LoVo (cell line): ENCODE measurements at places on chromosomes 3 and 15.
A peak's percentile ranks its signal among the peaks of the same experiment; 100 is the strongest.

DNA sequence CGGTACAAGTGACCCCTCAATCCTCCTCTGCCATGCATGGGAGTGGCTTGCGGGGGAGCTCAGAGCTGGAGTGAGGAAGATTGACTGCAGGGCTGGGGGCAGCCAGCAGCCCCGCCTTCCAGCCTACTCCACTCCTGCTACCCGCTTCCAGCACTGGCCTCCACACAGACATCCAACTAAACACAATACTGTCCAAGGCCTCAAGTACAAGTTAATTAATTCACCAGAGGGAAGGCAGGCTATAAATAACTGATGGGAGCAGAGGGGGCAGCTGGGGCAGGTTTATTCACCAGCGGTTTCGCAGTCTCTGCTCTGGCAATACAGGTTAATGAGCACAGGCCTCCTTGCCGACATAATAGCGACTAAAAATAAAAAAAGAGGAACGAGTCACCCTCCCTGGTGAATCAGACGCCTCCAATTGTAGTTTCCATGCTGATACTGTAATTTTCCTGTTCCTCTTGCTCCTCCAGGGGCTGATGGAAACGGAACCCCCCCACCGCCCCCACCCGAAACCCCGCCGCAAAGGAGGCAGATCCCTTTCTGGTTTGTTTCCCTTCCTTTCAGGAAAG, 166.4 kb upstream of the TLE3 start:
- DNase-seq = no peak

GRCh38 chr3:11964553-11964952, 39.6 kb upstream of the SYN2 start:
- DNase-seq = no peak

DNA sequence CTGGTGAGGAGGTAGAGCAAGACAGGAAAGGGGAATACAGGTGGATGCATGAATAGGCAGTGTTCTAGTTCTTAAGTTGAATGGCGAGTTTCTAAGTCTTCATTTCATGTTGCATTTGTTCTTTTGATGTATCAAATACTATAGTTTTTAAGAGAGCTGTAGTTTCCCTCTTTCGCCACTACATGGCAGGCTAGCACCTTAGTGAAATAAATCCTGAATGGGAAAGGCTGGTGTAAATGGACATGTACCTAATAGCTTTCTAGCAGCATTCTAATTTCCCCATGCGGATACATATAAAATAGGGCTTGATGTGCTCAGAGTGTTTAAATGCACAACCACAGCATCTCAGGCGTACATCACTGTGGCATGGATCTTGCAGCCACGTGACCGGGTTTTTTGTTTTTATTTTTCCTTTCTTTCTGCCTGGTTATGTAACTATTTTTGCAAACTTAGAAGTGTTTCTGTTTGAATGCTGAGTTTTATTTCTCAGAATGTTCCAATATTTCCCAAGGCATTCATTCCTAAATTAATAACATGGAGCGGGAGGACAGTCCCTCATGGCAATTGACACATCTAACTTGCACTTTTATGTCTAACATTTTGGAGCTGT, 23.5 kb upstream of the CLN6 start:
- peak; percentile 84 for DNase-seq

DNA sequence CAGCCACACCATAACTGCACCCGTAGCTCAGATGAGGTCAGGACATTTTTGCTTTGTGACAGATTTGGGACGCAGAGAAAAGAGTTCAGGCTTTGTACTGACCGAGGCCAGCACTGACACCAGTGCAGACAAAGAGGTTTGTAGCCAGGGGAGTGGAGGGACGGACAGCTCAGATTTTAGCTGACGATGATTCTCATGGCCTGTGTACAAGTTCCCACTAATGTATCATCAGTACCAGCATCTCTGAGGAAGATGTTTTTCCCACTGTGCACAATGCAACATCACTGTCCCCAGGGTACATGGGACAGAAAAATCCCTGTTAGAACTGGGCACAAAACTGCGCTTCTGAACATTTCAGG, 112.7 kb downstream of the SLCO3A1 start:
- DNase-seq = no peak

DNA sequence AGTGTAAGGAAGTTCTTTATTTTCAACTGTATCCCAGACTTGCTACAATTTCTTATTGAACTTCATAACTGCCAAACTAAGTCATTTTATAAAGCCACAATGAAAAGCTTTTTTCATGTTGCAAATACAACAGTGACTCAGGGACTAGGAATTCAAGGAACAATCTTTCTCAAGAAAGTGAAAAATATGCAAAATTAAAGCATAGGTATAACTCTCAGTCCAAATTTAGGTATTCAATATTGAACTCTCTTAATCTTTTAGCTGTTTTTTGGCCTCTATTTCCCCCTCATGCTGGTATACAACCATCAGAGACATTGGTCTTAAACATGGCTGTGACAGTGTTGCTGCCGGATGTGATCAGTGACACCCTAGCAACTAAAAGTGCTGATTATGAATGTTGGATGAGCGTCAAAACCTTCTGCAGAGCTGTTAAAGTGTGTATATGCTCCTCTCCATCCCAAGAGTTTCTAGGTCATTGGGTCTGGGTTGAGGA, 476.9 kb downstream of the ZNF385D start:
- DNase-seq = no peak

- no peak for DNase-seq
Measured at GRCh38 chr15:42908538-42908937, 12.0 kb downstream of the TTBK2 start.

- DNase-seq = peak; percentile 90
Measured at GRCh38 chr3:9976721-9977709, 9.6 kb downstream of the EMC3 start.

DNA sequence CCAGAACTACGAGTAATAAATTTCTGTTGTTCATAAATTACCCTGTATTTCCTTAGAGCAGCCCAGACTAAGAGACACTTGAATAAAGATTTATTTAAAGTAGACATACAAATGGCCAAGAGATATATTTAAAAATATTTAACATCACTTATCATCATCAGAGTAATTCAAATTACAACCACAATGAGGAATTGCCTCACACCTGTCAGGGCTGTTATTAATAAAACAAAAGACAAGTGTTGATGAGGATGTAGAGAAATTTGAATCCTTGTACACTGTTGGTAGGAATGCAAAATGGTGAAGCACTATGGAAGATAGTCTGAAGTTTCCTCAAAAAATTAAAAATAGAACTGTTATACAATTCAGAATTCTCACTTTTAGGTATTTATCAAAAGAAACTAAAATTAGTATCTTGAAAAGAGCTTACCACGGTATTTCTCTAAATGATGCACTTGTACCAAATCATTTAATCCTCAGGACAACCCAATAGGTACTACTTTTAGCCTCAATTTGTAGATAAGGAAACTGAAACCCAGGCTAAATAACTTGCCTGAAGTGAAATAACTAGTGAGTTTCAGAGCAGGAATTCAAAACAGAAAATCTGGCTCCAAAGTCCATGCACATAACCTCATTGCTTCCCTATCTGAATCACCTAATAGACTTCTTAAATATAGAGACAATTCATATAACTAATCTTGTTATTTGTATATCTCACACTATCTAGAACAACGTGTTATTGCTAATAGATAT, 69.4 kb downstream of the ZBTB20 start:
- no peak for DNase-seq

GRCh38 chr3:94076055-94076454, 13.2 kb downstream of the NSUN3 start:
- no peak for DNase-seq

- no peak for DNase-seq
Measured at GRCh38 chr3:108673988-108674661, 83.1 kb downstream of the RETNLB start.

DNA sequence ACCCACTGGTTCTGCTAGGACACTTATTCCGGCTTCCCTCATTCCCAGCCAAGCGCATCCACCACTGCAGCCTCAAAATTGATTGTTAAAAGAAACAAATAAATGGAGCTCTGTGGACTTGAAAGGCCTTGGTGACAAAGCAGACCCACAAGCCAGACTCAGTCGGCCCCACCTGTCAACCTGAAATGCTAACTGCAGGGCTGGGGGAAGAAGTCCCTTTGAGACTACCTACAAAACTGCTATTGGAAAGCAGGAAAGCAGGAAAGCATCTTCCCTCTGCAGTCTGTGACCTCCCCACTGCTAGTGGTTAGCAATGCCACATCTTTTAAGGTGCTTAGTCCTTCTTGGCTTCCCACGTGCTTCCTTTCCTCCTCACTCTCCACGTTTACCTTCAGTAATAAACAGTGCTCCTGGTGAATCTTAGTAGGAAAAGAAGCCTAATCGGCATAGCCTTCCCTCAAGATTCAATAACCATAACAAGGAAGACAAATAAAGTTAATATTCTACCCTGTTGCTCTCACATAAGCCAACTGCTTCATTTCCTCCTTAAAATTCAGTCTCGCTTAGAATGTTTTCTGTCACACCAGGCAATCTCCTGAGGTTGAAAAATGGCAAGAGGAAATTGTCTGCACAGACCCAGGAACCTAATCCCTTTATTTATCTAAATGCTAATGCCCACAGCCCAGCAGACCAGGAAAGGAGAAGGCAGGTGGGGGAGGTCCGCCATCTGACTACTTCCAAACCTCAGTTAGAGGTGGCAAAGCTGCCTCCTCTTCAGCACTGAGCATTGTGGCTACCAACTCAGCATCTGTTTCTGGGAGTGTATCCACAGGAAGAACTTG, 296.2 kb downstream of the NEK10 start:
- no peak for DNase-seq

- peak; percentile 23 for DNase-seq
Measured at GRCh38 chr3:149437710-149438109, 36.8 kb upstream of the TM4SF4 start.

GRCh38 chr3:64684715-64685261, 3.0 kb downstream of the ADAMTS9 start:
- no peak for DNase-seq

- no peak for DNase-seq
Measured at GRCh38 chr3:24741506-24741905, 246.9 kb upstream of the THRB start.

DNA sequence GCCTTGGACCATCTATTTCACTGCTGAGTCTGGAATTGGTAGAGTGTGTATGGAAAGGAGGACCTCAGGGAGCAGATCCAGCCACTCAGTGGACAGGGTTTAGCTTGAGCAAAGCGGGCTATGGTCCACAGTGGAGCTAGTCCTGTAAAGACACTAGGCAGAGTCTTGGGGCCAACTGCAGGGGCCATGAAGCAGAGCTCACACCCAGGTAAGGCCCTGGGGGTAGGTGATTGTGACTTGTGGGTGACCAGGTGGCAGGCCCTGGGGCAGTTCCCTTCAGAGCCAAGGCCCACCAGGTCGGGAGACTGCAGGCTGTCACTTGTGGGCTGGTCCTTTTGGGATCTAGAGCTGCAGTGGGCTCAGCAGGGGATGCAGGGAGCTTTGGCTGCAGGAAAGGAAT, 80.8 kb upstream of the EPHB3 start:
- DNase-seq = no peak

GRCh38 chr15:86541540-86541939, 461.9 kb downstream of the AGBL1 start:
- DNase-seq = no peak

DNA sequence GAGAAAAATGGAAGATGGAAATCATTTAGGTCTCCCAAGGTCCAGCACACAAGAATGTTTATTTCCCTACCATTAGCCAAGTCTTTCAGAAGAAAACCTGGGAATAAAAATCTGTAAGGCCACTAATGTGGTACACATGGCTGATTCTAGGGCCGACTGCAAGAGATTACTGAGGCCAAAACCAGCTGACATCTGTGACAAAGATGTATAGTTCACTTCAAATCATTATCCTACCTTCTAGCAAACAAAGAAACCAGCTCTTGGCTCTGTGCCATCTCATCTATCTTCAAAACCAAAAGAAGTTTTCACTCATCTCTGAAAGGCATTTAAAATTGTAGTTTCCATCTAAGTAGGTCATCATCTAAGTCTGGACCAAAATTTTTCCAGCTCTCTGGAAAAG, 43.9 kb downstream of the ERC2 start:
- DNase-seq = no peak

DNA sequence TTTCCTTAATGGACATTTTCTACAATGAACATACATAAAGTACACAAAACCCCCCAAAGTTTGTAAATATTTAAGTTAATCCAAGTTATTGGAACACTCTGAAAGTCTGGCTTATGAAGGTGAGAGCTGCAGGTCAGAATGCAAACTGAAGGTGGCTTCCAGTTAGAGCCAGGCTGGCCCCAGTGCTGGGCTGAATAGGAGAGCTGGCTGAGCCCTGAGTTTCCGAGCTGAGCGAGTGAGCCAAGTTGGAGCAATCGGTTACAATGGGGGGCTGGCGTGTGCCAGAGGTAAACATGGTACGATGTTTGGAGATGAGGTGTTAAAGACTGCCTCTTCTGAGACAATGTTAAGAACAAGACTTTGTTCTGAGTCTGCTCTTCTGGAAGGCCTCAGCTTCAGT, 230.8 kb upstream of the MCTP2 start:
- no peak for DNase-seq

DNA sequence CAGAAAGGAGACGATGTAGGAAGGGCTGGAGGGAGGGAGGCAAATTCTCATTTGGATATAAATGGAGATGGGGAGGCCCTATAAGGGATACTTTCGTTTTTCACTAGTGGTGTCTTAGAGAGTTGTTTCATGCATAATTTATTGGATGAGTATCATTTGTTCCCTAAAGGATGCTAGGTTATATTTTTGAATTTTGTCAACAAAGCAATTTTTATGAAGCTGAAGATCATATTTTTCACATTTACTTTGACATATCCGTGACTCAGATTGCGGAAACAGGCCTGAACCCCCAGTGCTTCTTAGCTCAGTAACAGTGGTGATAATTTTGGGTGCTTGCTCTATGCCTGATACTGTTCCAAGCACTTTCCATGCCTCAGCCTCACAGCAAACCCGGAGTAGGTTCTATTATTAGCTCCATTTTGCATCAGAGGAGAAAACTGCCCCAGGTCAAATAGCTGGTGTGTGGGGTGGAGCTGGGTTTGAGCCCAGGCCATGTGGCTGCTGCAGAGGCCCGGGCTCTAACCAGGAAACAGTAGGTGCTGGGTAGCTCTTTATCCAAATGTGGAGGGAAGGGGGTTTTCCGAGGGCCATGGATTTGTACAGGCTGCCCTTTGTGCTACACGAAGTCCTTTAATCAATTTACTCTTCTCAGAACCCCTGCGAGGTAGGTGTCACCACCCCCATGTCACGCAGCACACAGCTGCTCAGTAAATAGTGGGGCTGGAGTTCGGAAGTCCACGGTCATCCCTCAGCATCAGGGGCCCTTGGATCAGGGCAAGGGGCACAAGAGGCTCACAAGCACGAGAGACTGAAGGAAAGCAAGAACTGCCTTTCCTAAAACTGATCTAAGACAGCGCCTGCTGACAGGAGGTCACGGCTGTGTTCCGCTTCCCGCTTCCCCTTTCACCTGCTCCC, 99.1 kb downstream of the SLC49A4 start:
- DNase-seq = peak; percentile 21

GRCh38 chr3:134087060-134087974, 57.6 kb upstream of the SLCO2A1 start:
- peak; percentile 1 for DNase-seq

GRCh38 chr15:27456807-27457206, 485.8 kb downstream of the GABRG3 start:
- no peak for DNase-seq

DNA sequence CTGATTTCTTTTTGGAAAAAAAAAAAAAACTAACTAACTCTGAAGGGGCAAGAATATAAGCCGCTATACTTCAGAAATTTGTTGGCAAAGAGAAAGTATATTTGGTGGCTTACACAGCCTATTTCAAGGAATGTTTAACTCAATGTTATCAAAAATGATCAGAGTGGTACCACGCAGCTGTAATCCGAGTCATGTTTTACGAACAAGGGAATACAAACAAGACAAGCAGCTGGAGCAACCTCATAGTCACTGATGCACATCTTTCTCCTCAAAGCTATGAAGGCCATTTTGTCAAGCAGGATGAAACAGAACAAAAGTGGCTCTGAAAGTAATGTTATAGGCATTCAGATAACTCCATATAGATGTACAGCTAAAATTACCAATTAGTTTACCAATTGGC, 81.2 kb downstream of the SCAPER start:
- DNase-seq = no peak
